Upper lobe of left lung (tissue), 6 donors: ENCODE measurements at places on chromosomes 6 and 20.

DNA sequence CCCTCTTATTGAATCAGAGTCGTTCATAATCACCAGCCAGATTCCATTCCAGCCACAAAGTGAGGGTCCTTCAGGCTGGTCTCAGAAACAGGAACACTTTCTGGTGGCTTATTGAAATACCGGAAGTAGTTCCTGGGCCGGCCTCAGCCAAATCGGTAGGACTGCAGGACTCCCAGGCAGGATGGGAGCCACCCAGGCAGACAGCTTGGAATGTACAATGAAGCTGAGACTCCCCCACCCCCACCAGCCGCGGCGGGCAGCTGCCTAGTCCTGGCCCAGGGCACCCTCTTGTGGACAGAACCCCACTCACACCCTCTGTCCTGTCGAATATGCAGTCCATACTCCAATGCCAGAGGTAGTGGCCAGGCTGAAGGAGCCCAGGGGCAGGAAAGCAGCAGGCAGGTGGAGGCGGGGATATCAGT is 43.8 kb downstream of the MDFI start:
- DNase-seq, result peak; percentile 94

DNA sequence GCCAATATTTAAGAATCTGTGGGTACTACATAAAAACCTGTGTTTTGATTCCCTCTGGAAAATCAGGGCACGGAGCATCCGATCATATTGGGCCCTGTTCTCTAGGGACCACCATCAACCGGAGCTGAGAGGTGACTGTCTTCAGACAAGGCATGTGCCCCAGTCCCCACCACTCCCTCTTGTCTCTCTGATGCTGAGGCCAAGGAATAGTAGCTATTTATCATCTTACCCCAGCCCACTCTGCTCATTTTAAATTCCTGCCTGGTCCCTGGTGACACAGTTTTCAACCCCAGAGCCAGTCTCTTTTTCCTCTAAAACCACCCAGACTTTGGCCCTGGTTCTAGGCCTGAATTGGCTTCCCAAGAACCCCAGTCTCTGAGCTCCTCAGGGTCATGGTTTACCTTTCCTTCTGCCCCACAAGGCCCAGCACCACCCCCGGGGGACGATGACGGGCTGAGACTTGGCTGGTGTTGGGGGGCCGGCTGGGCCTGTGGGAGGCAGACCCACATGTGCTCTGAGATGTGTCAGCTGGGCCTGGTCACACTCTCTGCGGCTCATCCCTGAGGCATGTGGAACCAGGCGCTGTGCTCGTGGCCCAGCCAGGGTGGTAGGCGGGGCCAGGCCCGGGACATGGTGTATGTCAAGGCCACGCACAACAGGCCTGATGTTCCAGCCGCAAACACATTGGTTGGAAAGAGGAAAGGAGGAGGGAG is 114.4 kb downstream of the CEBPB start:
- DNase-seq, result peak; percentile 91

GRCh38 chr6:147467428-147467827 is 41.1 kb upstream of the SAMD5 start:
- DNase-seq, result no peak

- DNase-seq, result no peak
Measured at GRCh38 chr20:40967700-40968099, 60.9 kb upstream of the TOP1 start.

- no peak for DNase-seq
Measured at GRCh38 chr6:15876406-15876805, 213.6 kb upstream of the DTNBP1 start.

- DNase-seq, result no peak
Measured at GRCh38 chr6:90319044-90319443, 22.4 kb upstream of the BACH2 start.

DNA sequence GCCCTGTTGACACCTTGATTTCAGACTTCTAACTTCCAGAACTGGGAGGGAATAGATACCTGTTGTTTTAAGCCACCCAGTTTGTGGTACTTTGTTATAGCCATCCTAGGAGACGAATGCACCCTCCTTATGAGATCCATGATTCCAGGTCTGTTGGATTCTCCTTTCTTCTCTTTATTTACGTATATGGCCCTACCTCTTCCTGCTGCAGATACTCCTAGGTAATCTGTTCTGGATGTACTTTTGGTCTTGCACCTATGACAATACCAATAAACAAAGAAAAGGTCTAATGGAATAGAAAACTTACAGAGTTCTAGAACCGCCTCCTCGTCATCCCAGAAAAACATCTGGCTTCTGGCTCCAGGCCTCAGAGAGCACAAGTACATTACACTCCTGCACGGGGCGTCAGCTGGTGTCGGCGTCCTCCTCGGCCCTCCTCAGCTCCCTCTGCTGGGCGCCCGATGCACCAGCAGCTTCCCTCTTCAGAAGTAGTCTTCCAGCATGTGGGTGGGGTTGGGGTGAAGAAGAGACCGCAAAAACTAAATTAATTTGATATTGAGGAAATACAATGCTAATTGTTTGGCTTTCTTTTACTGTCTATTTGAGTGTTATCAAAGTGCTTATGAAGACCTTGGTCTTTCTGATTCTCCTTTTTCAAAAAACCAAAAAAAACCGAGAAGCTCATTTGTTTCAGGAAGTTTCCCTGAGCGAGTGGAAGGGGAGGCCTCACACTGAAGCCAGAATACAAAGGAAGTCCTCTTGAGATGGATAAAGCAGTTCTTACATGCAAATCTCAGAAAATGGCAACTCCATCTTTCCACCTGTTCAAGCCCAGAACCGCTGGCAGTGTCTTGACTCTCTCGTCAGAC is 9.7 kb upstream of the ATXN1 start:
- peak; percentile 88 for DNase-seq

DNA sequence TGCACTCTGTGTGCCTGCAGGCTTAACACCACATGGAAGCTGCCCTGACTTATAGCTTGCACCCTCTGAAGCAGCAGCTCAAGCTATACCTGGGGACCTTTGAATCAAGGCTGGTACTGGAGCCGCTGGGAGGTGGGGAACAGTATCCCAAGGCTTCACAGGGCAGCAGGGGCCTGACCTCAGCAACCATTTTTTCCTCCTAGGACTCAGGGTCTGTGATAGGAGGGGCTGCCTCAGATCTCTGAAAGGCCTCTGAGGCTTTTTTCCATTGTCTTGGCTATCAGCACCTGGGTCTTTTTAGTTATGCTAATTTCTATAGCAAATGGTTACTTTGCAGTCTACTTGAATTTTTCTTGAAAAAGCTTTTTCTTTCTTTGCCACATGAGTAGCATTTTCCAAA is 80.2 kb upstream of the OPRM1 start:
- DNase-seq, result no peak

DNA sequence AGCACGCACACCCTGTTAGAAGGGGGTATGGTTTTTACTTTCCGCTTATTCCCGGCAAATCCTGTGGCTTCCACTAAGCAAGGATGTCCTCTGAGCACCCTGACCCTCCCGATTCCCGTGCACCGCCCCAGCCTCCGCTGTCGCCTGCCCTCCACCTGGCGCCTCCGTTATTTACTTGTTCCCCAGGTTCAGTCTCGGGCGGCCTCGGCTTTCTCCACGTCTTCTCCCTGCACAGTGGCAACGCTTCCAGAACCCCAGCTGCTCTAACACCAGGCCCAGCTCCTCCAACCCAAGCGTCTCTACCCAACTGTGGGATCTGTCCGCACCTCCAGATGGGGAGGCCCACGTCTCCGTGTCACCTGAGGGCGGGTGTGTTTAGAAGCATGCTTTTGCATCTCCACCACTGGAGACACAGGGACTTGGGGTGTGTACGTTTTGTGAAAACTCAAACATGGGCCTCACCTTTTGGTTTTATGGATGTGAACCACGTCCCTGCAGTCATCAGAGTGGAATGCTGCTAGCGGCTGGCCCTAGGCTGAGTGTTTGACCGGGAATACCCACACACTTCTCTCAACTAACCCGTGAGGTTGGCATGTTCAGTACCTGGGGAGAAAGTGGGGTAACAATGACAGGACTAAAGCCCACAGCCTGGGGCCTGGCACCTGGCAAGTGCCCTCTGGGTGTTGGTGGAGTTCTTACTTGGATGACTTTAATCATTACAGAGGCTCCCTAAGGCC is 79.9 kb downstream of the THBS2 start:
- no peak for DNase-seq

DNA sequence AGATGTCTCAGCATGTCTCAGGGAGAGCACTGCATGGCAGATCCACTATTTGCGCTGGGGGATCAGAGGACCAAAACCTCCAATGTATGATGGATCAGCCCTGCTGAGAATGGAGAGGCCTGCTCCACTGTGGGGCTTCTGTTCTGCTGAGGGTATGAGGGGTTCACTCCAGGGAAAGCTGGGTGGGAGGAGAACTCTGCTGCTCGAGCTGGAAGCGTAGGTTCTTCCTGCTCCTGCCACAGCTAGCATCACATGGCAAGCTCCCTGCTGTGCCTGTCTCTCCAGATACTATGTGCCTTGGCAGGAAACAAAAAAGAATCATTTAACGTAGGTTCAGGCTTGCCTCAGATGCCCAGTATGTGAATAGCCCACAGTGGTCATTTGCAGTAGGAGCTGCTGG is 105.8 kb downstream of the EPM2A start:
- no peak for DNase-seq

- no peak for DNase-seq
Measured at GRCh38 chr6:52400313-52401041, 19.7 kb upstream of the EFHC1 start.

DNA sequence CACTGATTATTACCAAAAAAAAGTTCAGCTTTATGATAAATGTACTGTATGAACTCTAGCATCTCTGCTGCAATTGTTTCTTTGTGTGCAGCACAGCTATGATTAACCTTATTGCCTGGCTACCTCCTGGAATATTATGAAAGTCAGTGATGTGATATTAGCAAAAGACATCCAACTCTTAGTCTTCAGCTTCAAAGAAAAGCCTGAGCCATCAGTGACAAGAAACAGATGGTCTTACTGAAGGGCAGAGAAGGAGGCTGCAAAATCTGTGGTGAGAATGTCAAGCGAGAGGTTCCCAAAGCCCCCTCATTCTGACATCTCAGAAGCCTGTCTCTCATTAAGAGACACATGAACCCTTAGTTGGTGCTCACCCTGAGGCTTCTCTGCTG is 89.4 kb upstream of the TNFAIP3 start:
- no peak for DNase-seq

DNA sequence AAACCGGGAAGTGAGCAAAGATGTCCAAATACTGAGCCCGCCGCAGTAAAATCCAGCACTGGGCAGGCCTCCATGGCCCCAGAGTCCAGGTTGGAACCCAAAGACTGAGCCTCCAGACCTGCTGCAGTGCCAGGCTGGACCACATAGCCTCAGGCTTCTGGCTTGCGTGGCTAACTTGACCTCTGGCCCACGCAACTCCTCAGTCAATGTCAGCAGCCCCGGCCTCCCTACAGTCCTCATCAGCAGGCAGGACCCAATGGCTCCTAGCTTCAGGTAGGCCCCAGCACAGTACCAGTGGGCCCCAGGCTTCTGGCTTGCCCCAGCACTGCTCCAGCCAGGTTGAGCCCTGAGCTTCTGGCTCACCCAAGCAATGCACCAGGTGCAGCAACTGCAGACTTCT is 245.1 kb upstream of the AFDN start:
- DNase-seq, result no peak

- DNase-seq, result no peak
Measured at GRCh38 chr20:11103866-11104265, 430.1 kb upstream of the JAG1 start.

DNA sequence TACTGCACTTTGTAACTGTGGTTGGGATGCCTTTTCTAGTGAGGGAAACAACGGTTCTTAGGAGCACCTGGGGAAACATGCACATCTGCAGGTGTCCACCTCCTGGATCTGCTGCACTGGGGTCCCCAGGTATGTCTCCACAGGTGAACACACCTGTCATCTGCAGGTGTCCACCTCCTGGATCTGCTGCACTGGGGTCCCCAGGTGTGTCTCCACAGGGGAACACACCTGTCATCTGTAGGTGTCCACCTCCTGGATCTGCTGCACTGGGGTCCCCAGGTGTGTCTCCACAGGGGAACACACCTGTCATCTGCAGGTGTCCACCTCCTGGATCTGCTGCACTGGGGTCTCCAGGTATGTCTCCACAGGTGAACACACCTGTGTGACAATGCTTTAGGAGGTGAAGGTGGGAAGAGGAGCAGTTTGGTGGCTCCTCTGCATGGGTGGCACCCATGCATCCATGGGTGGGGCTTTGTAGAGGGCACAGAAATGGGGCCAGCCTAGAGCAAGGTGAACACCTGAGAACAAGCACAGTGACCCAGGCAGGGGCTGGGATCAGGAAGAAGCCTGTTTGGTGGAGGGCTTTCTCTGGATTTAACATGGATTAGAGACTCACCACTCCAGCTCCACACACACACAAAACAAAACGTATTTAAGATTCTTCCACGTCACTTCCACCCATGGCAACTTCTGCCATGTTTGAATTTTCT is 206.0 kb upstream of the CDH4 start:
- DNase-seq, result no peak

GRCh38 chr6:116412270-116412669 is 41.5 kb downstream of the DSE start:
- no peak for DNase-seq

DNA sequence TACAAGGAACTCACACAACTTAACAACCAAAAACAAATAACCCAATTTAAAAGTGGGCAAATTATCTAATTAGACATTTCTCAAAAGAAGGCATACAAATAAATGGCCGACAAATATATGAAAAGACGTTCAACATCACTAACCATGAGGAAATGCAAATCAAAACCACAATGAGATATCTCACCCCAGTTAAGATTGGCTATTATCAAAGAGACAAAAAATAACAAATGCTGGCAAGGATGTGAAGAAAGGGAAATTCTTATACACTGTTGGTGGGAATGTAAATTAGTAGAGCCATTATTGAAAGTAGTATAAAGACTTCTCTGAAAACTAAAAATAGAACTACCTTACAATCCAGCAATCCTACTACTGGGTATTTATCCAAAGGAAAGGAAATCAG is 96.7 kb upstream of the SIRPG start:
- DNase-seq, result no peak

DNA sequence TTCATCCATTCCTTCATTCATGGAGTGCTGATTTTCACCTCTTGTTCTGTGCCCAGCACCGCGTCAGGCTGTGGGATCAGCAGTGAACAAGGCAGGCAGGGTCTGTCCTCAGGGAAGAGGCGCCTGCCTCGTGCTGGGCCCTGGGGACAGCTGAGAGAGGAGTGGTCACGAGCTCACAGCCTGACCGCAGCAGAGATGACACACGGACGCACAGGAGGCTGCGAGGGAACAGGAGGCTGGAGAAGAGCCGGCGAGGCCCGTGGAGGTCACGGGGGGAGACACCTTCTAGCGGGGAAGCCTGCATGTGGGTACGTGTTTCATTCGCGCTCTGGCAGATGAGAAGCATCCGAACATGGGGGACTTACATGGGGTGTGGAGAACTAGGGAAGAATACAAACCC is 27.5 kb downstream of the PXDC1 start:
- no peak for DNase-seq

DNA sequence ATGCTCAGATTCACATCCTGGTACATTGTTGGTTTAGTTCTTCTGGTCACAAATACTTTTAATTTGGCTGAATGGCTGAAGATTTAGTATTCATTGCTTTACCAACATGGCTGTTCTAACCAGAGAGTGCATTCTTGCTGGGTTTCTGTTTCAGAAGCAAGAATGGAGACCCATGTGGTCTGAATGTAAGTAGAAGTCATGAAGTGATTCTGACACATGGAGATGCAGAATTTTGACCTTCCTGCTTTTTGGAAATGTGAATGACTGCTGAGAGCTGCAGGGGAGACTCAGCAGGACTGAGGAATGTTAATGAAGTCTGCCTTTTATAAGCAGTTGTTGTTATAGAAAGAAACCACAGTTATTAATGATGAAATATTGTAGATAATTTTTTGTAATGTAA is 576.1 kb upstream of the MARCKS start:
- no peak for DNase-seq

GRCh38 chr20:53547664-53548239 is 45.9 kb downstream of the ZNF217 start:
- DNase-seq, result no peak
